ENCODE measurements at places on chromosomes 2 and 18.

DNA sequence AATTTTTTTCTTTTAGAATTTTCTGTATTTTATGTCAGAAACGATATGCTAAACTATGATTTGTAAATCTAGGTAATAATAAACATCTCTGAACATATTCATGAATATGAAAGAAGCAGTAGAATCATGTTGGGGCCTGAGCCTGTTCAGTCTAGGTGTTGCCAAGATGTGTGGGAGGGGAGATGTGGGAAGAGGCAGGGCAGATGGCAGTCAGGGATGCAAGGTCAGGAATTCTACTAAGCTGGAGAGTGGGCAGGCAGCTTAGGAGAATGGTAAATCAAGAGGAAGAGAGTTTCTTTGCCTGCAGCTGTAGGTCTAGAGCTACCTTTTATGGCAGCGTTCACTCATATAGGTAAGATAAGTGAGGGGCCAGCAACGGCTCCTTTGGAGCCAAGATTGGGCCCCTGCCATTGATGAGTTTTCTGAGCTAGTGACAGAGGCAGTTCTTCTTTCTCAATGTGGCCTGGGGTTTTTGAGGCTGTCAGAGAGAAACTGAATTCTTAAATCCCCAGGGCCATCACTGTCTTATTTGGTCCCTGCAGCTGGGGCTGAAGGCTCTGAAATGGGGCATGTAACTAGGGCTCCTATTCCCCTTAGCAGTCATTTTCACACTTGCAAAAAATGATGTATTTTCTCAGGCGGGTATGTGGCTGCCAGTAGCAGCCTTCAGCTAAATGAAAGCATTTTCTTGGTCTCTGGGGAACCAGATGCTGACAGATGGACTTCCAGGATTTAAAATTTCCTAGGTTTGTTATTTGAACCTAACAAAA lies 232.8 kb downstream of the PIK3C3 start:
- DNase-seq, result no peak

GRCh38 chr2:218423584-218423983 lies 4.7 kb downstream of the VIL1 start:
- no peak for DNase-seq

DNA sequence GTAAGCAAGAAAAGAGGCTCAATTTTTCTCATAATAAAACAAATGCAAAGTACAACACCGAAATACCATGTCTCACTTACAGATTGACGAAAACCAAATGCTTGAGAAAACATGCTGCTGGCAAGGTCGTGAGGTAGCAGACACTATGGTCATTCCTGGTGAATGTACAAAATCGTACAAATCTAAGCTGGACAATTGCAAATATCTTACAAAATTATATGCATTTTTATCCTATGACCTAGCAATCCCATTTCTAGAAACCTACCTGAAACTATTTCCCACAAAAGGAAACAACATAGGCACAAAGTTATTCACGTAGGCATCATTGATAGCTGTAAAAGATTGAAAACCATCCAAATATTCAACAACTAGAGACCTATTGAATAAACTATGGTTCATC lies 54.0 kb downstream of the SCG2 start:
- DNase-seq, result no peak

- DNase-seq, result no peak
Measured at GRCh38 chr18:25734336-25734735, 356.1 kb downstream of the SS18 start.

DNA sequence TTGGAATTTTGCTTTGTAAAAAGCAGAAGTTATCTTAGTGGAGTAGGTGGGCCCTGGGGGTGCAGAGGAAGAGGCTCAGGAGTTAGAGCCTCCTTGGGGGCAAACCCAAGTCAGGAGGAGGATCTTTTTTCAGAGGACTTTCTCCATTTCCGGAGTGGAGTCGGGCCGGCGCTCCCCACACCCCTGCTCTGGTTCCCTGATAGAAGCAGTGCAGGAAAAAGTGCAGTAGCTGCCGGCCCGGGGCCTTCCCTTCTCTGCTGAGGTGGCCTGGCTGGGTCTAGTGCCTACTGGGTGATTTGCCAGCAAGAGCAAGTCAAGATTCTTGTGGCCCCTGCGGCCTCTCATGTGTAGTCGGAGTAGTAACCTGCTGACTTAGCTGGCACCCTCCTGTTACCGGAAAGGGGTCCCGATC lies 124.2 kb upstream of the HS6ST1 start:
- DNase-seq, result no peak

GRCh38 chr2:62415019-62415431 lies 91.0 kb downstream of the TMEM17 start:
- no peak for DNase-seq
